ENCODE measurements at places on chromosomes 1 and 21.
A peak's percentile ranks its signal among the peaks of the same experiment; 100 is the strongest.

GRCh38 chr1:108779455-108779854, 33.0 kb downstream of the STXBP3 start:
- DNase-seq: no peak

- DNase-seq: no peak
Observed at GRCh38 chr1:118716775-118717174, 271.4 kb downstream of the TBX15 start.

DNA sequence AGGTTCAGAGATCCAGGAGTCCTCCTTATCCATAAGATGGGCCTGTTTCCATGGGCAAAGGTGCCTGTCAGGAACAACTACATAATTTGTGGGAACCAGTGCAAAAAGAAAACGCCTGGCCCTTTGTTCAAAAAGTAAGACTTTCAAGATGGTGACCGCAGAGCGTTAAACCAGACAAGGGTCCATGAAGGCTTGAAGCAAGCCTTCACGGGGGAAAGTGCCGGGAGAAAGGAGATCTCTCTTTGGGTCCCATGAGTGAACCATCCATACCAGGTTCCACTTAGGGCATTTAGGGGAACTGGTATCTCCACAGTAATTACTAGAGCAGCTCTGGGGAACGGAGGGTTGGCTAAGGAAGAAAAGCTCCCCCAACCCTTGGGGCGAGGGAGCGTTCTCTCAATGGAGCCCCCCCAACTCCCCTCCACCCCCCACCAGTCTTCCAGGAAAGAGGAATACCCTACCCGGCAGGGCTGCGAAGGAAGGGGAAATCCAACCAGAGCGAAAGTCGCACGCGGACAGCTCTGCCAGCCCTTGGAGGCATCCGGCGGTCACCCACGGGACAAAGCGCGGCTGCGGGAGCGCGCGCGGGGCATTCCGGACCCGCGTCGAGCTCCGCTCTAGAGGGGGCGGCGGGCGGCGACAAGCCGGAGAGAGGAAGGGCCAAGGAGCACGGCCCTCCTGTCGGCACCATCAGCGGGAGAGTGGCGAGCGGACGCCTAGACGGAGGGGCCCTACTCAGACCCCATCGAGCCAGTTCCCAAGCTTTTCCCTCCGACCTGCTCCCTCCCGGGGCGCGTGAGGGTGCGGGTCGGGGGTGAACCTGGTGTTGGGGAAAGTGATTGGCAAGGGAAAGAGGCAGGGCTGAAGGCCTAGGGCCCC, 687 bp upstream of the RASSF5 start:
- no peak for DNase-seq

DNA sequence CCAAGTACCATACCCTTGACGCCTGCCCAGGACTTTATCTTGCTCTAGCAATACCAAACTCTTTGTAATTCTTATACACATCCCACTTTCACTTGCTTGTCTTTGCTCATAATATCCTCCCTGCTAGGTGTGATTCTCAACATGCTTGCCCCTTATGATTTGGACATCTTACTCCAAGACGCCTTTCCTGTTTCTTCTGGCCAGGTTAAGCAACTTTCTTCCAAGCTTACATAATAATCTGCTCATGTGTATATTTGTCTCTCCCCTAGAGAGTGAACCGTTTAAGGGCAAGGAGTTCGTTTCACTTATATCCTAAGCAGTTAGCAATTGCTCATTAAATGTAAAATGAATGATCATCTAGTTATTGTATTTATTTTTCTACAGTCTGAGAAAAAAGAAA, 21.8 kb downstream of the CRYZL1 start:
- no peak for DNase-seq

DNA sequence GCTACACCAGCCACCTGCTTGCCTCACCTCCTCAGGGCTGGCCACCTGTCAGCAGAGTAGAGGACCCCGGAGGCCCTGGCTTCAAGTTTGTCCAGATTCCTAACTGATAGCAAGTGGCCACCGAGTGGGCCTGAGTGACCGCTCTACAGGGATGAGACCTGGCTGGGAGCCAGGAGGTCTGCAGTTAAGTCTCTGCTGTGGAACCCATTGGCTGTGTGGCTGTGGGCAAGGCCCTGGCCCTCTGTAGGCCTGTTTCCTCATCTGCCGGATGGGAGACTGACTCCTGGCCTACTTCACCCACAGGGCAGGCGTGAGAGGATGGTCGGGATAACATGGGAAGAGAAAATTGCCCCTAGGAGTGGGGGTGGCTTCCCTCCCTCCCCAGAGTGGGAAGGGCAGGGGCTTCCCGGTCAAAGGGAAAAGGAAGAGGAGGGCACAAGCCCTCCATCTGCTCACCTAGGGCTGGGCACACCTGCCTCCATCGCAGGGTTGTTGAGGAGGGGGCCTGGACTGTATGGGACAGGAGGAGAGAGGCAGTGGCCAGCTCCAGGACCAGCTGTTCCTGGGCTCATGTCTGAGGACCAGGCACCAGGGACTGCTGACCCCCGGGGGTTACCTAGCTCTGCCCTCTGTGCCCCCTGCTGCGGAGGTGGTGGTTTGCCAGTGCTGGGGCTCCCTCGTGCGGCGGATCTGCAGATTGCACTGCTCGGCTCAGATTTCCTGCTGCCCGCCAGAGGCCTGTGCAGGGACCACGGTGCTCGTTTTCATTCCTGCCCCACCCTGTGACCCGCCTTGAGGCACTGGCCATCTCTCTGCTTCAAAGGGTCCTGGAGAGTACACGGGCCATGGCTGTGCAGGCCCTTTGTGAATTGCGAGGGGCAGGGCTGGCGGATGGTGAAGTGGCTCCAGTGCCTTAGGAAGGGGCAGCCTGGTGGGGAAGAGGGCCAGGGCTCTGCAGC, 9.1 kb upstream of the MTFR1L start:
- peak; percentile 46 for DNase-seq

- no peak for DNase-seq
Observed at GRCh38 chr1:11836955-11837766, 10.4 kb downstream of the NPPA start.

- no peak for DNase-seq
Observed at GRCh38 chr1:197768014-197768805, 7.1 kb downstream of the DENND1B start.

- DNase-seq: no peak
Observed at GRCh38 chr1:172929006-172929405, 121.7 kb downstream of the TNFSF18 start.

DNA sequence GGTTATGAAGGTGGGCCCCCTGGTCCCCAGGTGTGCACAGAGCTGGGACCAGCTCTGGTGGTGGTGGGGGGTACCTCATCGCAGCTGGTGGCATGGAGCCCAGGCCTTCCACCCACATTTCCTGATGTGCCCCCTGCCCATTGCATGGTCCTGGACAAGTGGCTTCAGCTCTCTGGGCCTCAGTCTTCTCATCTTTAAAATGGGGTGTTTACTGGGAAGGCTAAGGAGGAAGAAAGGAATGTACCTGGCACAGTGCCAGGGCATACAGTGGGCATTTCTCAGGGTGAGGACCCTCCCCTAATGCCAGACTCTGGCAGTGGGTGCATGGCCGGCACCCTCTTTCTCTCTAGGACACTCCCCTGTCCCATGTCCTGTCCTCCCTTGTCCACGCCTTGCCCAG, 7.5 kb downstream of the CLCNKB start:
- no peak for DNase-seq

DNA sequence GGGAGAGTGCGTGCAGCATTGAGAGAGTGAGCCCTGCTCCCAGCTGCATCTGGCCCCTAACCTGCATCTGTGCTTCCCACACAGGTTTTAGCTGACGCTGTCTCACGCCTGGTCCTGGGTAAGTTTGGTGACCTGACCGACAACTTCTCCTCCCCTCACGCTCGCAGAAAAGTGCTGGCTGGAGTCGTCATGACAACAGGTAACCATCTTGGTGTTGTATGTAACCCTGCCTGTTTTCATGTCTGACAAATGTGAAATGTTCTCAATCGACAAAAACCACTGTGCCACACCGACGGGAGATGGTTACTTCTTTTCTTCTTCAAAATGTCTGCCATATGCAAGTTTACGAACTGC, 105.8 kb downstream of the ADARB1 start:
- DNase-seq: no peak

DNA sequence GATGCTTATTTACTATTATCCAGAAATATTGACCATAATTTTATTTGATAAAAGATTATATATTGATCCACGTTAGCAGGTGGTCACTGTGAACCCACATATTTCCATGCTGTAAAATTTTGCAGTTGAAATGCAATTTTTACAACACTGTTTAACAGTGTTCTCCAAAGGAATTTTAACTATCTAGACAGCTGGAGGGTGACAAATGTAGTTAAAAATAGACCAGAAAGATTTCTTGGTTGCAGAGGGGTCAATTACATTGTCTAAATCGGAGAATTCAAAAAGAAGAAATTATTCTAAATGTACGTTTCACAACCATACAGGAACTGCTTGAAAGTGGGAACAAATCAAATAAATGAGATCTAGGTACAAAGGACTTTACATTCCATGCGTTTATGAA, 625.2 kb upstream of the NCAM2 start:
- no peak for DNase-seq

DNA sequence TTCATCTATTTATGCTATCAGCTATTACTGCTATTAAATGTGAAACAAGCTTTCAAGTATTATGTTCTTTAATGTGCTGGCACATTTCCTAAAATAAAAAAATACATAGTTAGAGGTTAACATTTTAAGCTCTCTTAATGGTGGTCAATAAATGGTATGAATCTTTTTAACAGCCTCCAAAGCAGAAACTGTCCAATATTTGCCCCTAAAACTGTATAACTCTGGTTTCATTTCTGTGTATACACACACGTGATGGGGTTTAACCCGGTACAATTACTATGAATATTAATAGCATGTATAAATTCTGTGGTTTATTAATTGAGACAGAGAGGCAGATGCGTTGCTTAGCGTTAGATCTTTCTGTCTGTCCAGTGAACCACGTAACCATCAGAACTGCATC, 2.2 kb downstream of the ESRRG start:
- DNase-seq: no peak

GRCh38 chr1:33836911-33837310, 27.0 kb upstream of the HMGB4 start:
- no peak for DNase-seq

DNA sequence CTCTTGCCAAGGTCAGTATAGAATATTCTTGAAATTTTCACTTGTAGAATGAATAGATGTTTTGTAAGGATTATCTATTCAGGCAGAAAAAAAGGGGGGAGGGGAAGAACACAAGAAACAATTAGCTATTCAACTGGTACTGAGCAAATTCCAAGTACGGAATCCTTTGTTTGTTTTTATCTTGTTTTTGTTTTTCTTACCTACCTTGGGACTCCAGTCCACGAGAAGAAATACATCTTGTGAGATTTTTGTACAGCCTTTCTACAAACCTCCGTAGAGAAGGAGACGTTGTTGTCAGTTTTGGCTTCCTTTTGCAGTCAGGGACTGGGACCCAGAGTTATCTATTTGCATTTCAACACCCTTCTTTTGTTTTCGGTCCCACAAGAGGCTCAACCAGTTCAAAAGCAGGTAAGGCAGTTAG, 36.0 kb downstream of the ZNF281 start:
- no peak for DNase-seq

DNA sequence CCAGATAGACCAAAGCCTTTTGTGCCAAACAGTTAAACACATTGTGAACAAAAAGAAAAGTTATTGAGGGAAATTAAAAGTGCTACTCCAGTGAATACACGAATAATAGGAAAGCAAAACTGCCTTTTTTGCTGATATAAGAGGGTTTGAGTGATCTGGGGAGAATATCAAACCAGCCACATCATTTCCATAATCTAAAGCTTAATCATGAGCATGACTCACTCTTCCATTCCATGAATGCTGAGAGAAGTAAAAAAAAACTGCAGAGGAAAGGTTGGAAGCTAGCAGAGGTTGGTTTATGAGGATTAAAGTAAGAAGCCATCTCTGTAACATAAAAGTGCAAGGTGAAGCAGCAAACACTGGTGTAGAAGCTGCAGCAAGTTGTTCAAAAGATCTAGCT, 350.6 kb upstream of the NCAM2 start:
- DNase-seq: no peak

DNA sequence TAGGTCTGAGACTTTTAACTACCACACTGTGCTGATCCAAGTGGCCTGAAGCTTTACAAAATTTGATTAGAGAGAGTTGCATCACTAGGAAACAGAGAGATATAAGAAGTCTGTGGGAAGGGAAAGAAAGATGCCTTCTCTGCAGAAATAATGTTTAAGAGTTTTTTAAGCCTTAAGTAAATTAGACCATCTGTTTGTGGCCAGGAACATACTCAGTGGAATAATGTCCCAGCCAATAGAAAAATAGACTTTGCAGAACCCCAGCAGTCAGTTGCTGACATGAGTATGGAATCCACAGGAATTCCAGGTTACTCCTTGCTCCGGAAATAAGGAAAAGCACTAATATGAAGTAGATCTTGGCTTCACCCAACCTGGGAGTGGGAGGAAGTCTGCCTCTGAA, 144.8 kb downstream of the ST6GALNAC5 start:
- no peak for DNase-seq

- no peak for DNase-seq
Observed at GRCh38 chr1:27862004-27862403, 10.3 kb upstream of the THEMIS2 start.

DNA sequence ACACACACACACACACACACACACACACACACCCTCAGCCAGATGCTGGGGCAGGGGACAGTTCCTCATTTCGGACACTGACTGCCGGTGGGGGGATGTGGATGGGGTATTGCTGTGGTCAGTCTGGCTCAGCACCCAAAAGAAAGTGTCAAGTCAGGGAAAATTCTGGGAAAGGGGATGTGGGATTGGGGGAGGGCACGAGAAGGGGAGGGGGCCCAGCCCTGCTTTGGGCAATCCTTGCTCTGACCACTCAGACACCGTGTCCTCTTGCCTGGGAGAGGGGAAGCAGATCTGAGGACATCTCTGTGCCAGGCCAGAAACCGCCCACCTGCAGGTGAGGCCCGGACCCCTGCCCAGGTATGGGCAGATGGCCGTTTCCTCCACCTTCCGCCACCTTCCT, at the start of gene C1QC:
Gene C1QC (plus strand): TSS at position 253 of the 400 bp plus-strand sequence. CDS start 391 bp downstream, outside the sequence.
- DNase-seq: no peak
